Activated T-helper 17 cell treated with anti-CD3 and anti-CD28 coated beads, Interleukin-2, amount 50 U/mL, for 72 hours (primary cell): ENCODE measurements at places on chromosomes 7 and 10.

DNA sequence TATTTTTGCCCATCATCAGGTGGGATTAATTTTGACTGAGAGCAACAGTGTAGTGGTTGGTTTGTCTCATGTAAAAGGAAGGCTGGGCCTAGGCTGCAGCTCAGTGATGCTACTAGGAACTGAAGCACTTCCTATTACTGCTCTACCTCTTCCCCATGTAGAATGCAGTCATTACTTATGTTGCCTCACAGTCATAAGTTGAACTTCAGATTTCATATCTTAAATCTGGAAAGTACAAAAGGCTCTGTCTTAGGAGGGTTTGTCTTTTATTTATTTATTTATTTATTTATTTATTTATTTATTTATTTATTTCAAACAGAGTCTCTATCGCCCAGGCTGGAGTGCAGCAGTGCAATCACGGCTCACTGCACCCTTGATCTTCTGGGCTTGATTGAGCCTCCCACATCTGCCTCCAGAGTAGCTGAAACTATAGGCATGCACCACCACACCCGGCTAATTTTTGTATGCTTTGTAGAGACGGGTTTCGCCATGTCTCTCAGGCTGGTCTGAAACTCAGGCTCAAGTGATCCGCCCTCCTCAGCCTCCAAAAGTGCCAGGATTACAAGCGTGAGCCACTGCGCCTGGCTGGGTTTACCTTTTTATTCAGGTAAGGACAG lies 721.7 kb upstream of the GALNT17 start:
- no peak for ATAC-seq

GRCh38 chr7:101882005-101882421 lies 64.6 kb downstream of the CUX1 start:
- ATAC-seq, result no peak

GRCh38 chr10:71145352-71145945 lies 66.9 kb upstream of the UNC5B start:
- ATAC-seq, result no peak

- ATAC-seq, result no peak
Observed at GRCh38 chr10:90447831-90448230, 410.0 kb downstream of the HTR7 start.

DNA sequence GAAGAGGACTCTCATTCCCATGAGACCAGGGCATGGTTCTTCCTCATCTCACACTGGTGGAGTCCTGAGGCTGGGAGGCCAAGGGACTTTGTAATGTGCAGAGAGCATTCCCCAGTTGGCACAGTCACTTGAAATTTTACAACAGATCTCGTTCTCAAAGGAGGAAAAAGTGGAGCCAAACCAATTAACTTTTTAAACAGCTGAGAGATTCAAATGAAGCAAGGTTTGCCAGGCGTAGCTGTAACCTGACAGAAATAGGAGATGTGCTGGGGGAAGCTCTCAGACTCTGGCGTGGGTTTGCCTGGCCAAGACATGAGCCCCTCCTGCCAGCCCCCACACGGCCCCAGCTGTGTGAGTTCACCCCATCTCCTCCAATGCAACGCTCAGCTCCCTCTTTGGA lies 12.0 kb upstream of the CPXM2 start:
- no peak for ATAC-seq

DNA sequence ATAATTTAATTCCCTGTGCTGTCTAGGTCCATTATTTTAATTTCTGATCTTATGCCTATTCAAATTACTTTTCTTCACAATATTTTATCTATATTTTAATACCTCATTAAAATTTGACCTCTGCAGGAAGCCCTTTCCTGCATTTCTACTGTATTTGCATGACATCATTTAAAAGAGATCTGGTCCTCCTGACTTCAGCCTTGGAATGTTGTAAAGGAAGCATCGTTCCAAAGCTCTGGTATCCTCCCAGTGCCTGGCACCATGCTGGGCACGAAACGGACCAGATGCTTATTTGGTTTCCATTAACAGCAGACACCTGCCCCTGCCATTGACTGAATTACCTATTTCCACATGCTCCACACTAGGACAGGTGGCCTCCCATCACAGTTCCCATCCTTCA lies 247.5 kb downstream of the KLF6 start:
- no peak for ATAC-seq

- ATAC-seq, result no peak
Observed at GRCh38 chr10:112349521-112350085, 24.3 kb upstream of the ACSL5 start.

DNA sequence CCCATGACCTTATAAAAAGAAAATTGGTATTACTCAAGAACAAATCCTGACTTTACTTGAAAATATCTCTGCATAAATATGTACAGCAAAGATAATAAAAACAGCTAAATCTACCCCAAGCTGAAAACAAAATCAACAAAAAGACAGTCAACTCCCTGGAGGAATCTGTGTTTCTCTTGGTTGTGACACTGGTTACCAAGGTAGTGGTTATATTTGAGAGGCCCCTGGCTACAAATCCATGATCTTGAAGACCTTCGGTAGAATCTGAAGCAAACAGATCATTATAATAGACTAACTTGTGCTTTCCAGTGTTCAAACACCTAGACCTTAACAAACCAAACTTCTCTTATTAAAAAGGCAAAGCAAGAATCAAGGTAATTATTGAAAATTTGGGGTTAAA lies 123.9 kb upstream of the SGCE start:
- no peak for ATAC-seq

DNA sequence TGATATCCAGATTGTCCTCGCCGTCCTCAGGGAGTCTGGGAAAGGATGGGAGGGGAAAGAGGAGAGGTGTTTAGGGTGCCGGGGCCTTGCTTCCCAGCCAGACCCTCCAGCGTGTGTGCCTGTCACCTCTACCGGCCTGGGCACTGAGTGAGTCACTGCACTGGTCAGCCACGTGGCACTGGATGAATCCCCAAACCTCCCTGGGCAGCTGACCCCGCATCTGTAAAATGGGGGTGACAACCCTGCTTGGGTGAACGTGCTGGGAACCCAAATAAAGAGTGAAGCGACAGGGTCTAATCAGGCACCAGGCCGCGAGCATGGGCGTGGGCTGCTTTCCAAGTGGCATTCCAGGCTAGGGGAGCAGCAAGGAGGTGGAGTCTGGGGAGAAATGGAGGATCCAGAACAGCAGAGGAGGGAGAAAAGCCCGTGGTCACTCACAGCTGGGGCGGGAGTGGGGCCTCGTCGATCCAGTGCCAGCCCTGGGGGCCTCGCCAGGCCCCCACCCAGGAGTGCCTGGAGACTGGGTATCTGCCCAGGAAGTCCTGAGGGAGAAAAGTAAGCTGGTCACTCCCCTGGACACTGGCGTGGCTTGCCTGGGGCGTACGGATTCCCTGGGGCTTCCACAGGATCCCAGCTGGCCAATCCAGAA lies 29.7 kb downstream of the KLRG2 start:
- ATAC-seq, result no peak

GRCh38 chr10:80465839-80466590 lies 11.9 kb downstream of the TSPAN14 start:
- peak; percentile 69 for ATAC-seq

- ATAC-seq, result no peak
Observed at GRCh38 chr7:18948521-18948920, 168.9 kb downstream of the TWIST1 start.
